ENCODE measurements at places on chromosomes 12 and 14. TPM values are rescaled to one million over a fixed set of nuclear protein-coding genes. Genes with fewer than 3 reads are reported as not detected.

DNA sequence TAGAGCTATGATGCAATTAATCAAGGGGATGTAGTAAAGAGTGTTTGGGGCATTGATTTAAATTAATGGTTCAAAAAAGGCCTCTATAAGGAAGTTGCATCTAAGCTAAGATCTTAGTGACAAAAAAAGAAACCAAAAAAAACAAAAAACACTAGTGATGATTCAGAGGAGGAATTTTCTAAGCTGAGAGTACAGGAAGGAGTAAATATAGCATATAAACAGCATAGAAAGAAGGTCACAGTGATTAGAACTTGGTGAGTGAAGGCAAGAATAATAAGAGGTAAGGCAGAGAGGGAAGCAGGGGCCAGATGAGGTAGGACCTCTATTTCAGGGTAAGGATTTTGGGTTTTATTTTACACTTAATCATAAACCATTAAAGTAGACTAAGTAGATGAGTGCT, 48.0 kb upstream of the PDZRN4 start:
- DNase-seq = no peak

DEPDC4 gene
- total RNA-seq = not detected

GRCh38 chr12:106271575-106272505, 24.0 kb upstream of the CKAP4 start:
- DNase-seq = no peak

DNA sequence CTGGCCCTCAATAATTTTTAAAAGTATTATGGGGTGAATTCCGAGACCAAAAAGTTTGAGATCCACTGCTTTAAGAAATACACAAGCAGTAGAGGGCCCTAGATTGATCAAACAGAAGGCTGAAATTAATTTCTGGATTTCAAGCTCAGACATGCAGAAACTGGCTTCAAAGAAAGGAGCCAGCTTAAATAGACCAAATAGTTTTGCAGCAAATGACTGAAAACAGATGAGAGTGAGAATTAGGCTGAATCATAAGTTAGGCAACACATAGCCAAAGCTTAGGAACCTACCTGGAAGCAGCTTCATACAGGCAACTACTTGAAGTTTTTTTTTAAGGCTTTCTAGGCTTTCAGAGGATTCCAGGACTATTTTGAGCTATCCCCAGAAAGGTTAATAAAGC, 12.4 kb downstream of the ATF7 start:
- no peak for DNase-seq

CELA1 gene
- total RNA-seq = not detected

SLC24A4 gene
- 4.4 TPM for total RNA-seq

DIO2 gene
- 13.0 TPM for total RNA-seq

- no peak for DNase-seq
Measured at GRCh38 chr12:4386801-4387200, 7.3 kb upstream of the FGF23 start.

PAPLN gene
- total RNA-seq = 10.2 TPM

DNA sequence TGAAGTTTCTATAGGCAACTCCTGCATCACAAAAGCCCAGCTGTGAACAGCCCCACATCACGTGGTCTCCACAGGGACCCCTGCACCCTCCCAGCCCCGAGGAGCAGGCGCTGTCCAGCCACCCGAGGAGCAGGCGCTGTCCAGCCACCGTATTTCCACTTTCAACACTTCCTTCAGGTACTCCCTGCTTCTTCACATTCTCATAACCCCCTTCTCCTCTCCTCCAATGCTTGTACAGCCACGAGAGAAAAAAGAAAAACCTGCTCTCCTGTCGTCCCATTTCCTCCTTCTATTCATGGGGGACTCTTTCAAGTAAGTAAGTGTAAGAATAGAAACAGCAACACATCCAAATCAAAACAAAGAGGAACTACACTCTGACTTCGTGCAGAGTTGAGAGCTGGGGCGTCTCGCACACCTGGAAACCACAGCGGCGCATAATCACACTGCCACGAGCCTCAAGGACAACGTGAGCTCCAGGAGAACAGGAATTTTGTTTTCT, 11.9 kb downstream of the CDC42BPB start:
- no peak for DNase-seq

DNA sequence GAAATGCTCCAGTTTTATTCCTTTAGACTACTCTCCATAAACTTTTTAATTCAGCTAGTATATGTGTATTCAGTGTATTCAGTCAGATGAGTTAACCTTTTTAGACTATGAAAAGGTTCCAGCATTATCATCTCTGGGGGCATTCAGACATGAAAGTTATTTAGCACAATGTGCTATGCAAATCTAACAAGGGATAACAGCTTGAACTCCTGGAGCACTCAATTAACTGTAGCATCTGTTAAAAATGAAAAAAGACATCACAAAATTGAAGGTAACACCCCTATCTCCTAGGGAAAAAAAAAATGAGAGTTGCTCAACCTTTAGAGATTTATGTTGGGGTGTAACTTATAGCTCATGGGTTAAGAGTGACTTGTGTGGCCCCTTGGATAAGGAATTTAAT, 211.5 kb downstream of the PHLDA1 start:
- DNase-seq = no peak

GRCh38 chr12:106333756-106334155, 23.8 kb upstream of the POLR3B start:
- DNase-seq = no peak

GRCh38 chr14:96125536-96125935, 79.1 kb upstream of the BDKRB2 start:
- DNase-seq = no peak

- DNase-seq = peak; percentile 74
Measured at GRCh38 chr14:103624860-103625259, 4.2 kb upstream of the KLC1 start.

- no peak for DNase-seq
Measured at GRCh38 chr12:31627456-31628054, 31.9 kb upstream of the ETFBKMT start.

Data from thoracic aorta (tissue), 2 donors.